ENCODE measurements at places on chromosomes 5 and 9.

- no peak for DNase-seq
Measured at GRCh38 chr5:150307617-150308426, 5.1 kb upstream of the ARSI start.

DNA sequence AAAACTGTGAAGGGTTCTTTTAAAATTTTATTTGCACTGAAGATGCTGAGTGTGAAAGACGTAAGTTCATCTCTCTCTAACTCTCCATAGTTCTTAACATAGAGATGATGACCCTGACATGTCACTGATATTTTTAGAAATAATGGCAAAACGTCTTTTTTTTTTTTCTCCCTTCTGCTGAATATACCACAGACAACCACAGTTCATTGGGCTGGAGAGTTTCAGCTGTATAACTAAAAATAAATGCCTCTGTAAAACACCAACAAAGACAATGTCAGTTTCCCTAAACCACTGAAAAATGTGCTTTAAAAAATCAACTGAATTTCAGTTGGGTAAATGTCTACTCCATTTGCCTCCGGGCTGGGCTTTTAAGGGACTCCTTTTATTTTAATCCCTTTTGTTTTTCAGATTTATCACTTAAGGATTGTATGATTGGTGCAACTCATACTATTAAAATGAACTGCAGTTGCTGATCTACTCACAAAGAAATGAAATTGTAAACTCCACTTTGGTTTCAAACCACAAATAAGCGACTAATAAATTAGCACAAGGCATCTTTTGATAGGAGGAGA is 830.9 kb upstream of the WWC1 start:
- DNase-seq, result no peak

DNA sequence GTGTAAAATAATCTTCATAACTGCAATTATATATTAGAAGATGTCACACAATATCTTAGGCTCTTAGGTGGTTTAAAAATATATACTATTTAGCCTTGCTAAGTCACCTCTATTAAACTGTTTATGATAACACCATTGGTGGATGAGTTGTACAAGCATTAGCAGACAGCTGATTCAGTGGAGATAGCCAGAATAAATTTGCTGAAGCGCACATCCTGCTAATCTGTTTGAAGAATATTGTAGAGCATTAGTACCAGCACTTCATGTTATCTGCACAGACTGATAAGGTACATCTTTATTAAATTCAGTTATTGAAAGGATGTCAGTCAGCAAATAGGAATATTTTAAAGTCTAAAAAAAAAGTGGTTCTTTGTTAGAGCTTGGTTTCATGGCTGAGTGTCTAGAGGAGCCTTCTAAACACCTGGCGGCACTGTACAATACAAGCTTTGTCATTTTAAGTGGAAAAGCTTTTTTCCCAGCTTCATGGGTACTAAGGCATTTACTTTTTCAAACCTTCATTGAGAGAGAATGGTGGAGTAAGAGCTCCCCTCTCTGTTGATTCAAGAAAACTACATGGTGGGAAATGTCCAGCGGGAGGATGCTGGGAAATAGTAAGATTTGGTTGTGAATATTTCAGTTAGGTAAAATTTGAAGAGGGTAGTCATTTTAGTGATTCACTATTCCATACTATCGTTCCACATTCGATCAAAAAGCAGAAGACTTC is 275.1 kb downstream of the SLF1 start:
- no peak for DNase-seq

- no peak for DNase-seq
Measured at GRCh38 chr5:135016861-135017290, 17.2 kb downstream of the PITX1 start.

DNA sequence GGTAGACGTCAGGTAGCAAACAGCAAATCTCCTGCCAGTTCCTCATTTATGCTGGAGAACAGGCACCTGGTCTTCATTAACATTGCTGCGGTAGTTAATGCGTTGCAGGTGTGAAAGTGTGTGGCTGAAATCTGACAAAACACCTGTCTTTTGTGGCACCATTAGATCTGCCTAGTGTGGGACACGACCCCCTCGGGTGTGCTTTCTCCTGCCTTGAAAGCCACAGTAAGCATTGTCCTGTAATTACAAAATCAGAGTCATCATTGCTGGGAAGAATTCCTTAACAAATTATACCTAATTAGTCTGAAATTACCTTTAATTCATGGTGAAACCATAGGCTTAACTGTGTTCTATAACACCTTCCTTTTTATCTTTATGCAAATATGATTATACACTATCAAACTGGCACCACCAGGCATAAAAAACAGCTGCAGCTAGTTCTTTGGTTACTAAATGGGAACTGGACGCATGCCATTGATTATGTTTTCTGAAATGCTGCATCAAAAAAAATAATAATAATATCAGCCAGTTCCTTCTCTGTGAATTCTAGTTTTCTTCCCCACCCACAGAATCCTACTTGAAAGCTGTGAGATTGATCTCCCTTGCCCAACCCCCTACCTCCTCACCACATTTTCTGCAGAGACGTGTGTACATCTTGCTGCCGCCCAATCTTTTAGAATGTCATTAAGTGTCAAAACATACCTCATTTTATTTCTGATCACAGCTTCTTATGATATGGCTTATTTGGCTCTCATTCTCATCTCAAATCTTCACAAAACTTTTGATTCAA is 374.0 kb downstream of the NFIB start:
- no peak for DNase-seq

DNA sequence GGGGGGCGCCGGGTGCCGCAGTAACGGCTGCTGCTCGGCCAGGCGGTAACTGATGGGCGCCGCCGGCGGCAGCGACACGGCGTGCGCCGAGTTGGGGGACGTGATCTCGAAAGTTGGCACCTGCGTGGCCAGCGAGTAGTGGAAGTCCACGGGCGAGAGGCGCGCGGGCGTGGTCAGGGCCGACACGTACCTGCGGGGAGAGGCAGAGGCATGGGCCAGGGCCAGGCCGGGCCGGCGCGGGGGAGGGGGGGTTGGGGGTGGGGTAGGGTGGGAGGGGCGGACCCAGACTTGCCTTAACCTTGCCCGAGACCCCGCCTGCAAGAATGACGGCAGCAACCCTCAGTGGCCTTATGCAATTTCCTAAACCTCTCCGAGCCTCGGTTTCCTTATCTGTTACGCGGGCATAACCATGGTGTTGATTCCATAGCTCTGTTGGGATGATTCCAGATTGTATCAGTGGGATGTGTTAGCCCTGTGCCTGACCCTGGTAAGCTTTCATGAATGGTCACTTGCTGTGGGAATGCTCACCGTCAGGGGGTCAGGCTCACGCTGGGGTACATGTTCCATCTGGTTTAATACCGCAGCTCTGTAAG is 53.0 kb downstream of the PSD2 start:
- no peak for DNase-seq

- DNase-seq, result no peak
Measured at GRCh38 chr9:134992755-134993124, 75.0 kb upstream of the FCN1 start.

DNA sequence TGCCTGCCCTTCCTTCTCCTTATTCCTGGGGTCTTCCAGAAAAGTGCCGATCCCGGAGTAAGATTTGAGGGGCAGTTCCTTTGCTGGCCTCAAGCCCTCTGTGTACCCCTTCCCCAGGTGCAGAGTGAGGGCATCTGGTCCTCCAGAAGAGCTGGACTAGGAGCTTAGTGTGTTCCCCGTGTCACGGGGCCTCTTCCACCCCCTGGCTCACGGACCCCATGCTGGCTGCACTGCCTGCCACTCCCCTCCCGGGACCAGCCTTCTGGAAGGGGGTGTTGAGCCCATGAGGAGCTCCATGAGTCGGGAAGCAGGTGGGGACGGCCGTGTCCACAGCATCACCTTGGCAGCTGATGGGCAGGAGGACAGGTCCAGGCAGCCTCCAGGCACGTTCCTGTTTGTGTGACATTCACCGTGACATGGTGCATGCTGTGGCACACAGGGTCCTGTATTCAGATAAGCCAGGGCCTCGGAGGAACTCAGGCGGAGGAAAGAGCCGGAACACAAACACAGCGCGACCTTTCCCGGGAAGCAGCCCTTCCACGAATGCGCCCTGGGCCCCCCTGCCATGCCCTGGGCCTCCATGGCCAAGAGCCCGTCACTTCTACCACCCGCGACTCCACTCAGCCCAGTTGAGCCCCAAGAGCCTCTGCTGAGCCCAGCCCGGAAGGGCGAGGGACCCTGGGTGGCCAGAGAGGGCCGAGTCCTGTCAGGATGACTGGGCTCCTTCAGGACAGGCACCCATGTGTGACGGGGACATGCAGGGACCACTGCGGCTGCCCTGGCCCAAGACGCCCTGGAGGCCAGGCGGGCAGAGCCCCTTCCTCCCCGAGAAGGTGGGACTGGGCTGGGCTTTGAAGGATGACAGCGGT is 5.9 kb upstream of the LCN1 start:
- DNase-seq, result no peak

GRCh38 chr9:90099262-90099963 is 494.6 kb downstream of the GADD45G start:
- no peak for DNase-seq

DNA sequence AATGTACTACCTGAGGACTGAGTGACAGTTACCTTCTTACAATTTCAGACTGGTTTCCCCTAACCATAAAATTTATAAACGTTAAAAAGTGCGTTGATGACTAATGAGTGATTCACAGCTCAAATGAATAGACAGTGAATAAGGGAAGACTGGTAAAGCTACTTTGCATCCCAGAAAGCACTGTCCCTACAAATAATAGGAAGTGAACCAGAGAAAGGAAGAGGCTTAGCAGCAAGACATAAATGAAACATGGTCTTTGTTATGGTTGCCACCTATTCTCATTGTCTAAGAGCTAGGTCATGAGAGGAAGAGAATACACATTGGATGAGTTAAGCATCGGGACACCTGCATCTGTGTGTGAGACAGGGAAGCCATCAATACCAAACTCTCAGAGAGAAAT is 849.2 kb downstream of the TAF11L14 start:
- DNase-seq, result no peak

DNA sequence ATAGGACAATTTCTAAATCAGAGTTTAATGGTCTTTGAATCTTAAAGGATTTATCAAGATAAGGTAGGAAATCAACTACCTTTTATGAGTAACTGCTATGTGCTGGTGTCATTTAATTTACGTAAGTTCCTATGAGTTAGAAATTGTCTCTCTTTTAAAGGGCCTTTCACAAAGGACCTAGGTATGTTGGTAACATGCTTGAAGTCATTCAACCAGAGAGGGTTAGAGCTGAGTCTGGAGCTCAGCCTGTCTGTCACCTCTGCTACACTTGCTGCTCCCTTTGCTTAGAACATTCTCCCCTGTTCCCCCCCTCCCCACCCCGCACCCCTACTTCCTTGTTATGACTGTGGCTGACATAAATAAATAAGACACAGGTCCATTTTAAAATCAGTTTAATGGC is 190.3 kb upstream of the SEMA6A start:
- DNase-seq, result no peak

DNA sequence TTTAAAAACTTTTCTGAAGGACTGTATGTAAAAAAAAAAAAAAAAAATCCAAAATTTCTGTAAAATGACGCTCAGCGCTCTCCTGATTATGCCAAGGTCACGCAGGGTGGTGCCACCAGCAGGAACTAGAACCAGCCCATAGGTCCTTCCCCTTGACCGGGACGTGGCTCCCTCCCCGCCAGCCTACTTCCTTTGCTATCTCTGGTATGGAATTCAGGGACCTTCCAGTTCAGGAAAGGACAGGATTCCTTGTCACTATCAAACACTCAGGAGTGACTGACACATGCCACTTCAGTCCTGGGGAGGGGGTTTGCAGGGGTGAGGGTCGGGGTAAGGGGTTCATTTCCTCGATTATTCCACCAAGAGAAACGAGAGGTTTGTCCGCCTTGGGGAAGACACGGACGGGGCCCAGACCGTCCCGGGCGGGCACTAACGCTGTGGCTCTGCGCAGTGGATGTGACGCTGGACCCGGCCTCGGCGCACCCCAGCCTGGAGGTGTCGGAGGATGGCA is 18.8 kb downstream of the BTNL9 start:
- DNase-seq, result no peak

DNA sequence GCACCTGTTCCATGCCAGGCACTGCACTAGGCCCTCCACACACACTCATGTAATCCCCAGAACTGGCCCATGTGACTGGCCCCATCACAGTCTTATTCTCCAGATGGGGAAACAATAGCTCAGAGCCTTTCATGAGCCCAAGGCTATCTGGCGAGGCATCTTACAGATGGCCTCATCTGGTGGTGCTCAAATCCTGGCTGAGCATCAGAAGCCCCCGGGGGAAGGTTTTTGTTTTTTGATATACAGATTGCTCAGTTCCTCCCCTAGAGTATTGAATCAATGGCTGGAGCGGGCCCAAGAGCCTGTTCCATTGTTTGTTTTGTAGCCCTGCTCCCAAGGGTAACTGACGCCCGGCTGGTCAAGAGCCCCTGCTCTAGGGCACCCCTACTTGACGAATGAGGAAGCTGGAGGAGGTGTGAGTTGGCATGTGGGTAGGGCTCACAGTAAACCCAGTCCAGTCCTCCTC is 145.3 kb upstream of the RAPGEF1 start:
- DNase-seq, result no peak

- DNase-seq, result no peak
Measured at GRCh38 chr5:79871364-79872120, 119.5 kb downstream of the MTX3 start.

- DNase-seq, result no peak
Measured at GRCh38 chr9:117720555-117720954, 16.4 kb downstream of the TLR4 start.

DNA sequence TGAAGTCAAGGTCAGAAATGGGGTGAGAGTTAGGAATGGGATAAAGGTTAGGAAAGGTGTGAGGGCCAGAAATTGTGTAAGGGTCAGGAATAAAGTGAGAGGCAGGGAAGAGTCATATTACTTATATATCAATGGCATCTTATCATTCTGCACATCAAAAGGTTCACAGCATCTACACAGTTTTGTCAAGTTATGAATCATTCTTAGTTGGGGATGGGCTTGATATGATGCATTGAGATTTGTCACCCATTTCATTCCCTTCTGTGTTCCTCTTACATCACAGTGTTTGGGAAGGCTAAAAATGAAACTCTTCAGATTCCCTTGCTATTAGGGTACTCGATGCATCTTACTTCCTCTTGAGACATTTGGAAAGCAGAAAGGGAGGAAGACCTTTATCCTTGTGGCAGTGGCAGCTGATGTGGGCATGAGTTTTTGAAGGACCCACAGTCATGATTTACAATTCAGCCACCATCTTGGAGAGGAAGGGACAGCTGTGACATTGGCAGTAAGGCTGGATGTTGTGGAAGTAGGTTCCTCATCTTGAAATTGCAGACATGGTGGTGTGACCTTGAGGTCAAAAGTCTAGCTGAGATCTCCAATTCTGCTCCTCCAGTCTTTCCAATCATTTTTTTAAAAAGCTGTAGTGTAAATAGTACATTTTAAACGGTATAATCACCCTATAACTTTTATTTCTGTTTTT is 24.2 kb upstream of the NPR3 start:
- DNase-seq, result no peak

DNA sequence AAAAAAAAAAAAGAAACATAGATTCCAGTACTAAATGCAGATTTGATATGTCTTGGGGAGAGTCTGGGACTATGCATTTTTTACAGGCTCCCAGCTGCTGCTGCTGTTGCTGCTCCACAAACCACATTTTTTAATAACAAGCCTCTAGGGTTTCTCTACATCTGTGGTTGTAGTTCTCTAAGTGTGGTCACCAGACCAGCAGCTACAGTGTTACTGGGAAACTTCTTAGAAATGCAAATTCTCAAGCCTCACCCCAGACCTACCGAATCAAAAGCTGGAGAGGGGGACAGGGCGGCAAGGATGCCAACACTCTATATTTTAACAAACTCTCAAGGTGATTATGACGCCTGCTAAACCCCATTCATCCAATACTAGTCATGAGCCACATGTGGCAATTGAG is 293.4 kb upstream of the PTGER4 start:
- no peak for DNase-seq

GRCh38 chr9:135665795-135666189 is 2.7 kb downstream of the LCN9 start:
- DNase-seq, result no peak
